ENCODE measurements at places on chromosomes 2 and 18. TPM values are rescaled to one million over a fixed set of nuclear protein-coding genes. Genes with fewer than 3 reads are reported as not detected.

Gene PLCD4
- total RNA-seq: 31.0 TPM

Gene HOXD3
- total RNA-seq: 1.9 TPM

Gene COBLL1
- 27.1 TPM for total RNA-seq

Gene DAW1
- total RNA-seq: not detected

Gene SPDYA
- 4.2 TPM for total RNA-seq

Gene VPS54
- 36.0 TPM for total RNA-seq

Gene GRHL1
- 50.3 TPM for total RNA-seq

Gene SCTR
- 0.21 TPM for total RNA-seq

Gene EIF4E2
- total RNA-seq: 127 TPM

Gene SP140
- total RNA-seq: 1.7 TPM

Gene TNFRSF11A
- 4.8 TPM for total RNA-seq

Gene CYBRD1
- 122 TPM for total RNA-seq

Gene RBM45
- total RNA-seq: 10.3 TPM

Gene NEU2
- total RNA-seq: not detected

Gene HAAO
- 24.3 TPM for total RNA-seq

Gene FBXO11
- 104 TPM for total RNA-seq

Gene DOK6
- 3.9 TPM for total RNA-seq

Gene MERTK
- total RNA-seq: 6.3 TPM

Gene DLX1
- 2.4 TPM for total RNA-seq

Gene RAB27B
- 3.7 TPM for total RNA-seq

Gene KCNJ3
- 1.6 TPM for total RNA-seq

Gene PEX13
- total RNA-seq: 38.9 TPM

Gene COL4A3
- total RNA-seq: 7.3 TPM

Gene PRKAG3
- total RNA-seq: 19.7 TPM

Gene TEKT4
- not detected for total RNA-seq

Gene CAPN14
- total RNA-seq: 20.5 TPM

Gene NEB
- total RNA-seq: 2,139 TPM

Gene CD226
- total RNA-seq: 2.1 TPM

Gene MC4R
- total RNA-seq: 0.21 TPM

Gene TRPM8
- total RNA-seq: not detected

Gene RBKS
- total RNA-seq: 0.62 TPM

Gene REG3G
- not detected for total RNA-seq

Gene AKAIN1
- not detected for total RNA-seq

Gene CASP8
- 8.3 TPM for total RNA-seq

Gene TPRKB
- total RNA-seq: 26.5 TPM

Gene THSD7B
- 9.8 TPM for total RNA-seq

Gene ABCB11
- not detected for total RNA-seq

Gene EVA1A
- total RNA-seq: 9.7 TPM

Gene BABAM2
- 16.1 TPM for total RNA-seq

Gene MEMO1
- 33.6 TPM for total RNA-seq

Gene CTAGE1
- total RNA-seq: not detected

Gene TRIM43
- total RNA-seq: not detected

Gene ANTXR1
- 104 TPM for total RNA-seq

Gene CHAC2
- 1.1 TPM for total RNA-seq

Gene REG3A
- not detected for total RNA-seq

Gene CHRNG
- total RNA-seq: 19.5 TPM

Gene ASB18
- 3.5 TPM for total RNA-seq

Gene RAD51AP2
- total RNA-seq: 0.10 TPM

Gene EMX1
- not detected for total RNA-seq
